Renal pelvis (tissue), 12 donors: ENCODE measurements at places on chromosomes 1 and 21. TPM values are rescaled to one million over a fixed set of nuclear protein-coding genes. Genes with fewer than 3 reads are reported as not detected.

DNA sequence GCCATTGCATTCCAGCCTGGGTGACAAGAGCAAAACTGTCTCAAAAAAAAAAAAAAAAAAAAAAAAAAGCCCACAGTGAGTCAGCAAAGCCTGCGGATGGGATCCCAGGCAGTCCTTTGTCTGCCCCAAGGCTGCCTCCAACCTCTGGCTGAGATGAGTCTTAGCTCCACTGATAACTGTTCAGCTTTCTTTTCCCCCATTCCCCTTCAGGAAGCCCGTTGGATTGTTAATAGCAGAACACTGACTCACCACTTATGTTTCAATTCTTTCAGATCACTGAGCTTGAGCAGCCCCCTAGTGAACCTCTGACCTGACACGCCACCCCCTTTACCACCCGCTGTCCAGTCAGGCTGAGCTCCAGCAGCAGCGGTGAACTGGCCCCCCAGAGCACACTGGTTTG, 57.5 kb downstream of the ERG start:
- no peak for DNase-seq

- no peak for DNase-seq
Observed at GRCh38 chr1:10761503-10762152, 34.8 kb downstream of the CASZ1 start.

DNA sequence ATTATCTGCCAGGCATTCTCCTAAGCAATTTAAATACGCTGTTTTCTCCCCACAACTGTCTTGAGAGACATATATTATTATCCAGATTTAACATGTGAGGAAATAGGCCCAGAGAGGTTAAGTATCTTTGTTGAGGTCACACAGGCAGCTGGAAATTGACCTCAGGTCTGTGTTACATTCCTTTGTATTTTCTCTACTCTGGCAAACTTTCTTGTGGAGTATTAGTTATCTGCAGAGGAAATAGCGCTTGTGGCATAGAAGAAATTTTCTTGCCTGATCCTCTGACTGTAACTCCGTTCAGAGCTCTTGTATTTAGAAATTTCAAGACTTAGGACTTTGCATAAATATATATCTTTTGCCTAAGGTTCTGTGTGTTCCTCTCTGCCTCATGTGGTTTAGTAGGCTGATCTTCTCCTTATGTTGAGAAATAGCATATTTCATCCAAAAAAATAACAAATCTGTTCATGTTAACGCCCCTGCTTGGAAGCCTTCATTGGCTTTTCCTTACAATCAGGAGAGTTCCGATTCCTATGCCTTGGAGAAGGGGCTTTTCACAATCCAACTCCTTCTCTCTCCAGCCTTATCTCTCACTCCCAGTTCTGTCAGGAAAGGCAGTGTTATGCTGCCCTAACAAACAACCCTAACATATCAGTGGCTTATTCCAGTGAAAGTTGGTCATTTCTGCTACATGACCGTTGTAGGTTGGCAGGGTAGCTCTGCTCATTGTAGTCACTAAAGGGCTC, 2.5 kb upstream of the JUN start:
- no peak for DNase-seq

- no peak for DNase-seq
Observed at GRCh38 chr1:82894635-82895034, 1093.9 kb downstream of the ADGRL2 start.

DNA sequence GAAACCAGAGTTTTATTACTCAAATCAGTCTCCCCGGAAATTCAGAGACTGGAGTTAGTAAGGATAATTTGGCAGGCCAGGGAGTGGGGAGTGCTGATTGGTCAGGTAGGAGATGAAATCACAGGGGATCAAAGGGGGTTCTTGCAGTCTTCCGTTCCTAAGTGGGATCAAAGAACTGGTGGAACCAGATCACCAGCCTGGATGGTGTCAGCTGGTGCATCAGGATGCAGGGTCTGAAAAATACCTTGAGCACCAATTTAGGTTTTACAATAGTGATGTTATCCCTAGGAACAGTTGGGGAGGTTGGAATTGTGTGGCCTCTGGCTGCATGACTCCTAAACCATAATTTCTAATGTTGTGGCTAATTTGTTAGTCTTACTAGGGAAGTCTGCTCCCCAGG, 1.4 kb upstream of the CD101 start:
- no peak for DNase-seq

DNA sequence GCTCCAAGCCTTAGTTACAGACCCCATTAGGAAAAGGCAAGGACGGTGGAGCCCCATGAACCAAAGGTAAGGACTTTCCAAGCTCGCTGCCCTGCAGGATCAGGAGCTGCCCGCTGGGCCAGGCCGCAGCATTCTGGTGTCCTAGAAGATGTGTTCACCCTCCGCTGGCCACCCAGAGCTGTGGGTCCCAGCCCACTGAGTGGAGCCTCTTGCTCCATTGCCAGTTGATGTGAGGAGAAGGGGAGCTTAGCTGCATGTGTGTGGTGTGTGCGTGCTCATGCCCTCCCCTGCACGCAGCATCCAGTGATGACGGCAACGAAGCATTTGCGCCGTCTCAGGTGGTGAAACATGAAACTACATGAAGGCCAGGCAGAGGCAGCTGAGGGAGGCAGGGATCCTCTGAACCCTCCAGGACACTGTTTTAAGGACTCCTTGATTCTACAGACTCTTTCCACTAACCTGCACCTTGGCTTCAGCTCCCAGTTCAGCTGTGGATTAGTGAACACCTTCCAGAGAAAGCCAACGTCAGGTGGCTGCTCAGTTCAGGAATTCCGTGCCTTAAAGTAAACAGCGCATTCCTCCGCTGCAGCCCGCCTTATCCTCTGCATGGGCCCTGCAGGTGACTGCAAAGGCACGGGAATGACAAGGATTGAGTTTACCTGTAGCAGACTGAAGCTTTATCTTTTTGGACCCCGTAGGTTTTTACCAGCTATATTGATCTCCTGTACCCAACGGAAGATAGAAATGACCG, 48.7 kb downstream of the SMYD2 start:
- peak; percentile 24 for DNase-seq

GRCh38 chr1:2468041-2468472, 8.0 kb upstream of the PLCH2 start:
- peak; percentile 75 for DNase-seq

GRCh38 chr1:161781995-161782394, 15.9 kb downstream of the ATF6 start:
- DNase-seq: no peak

DNA sequence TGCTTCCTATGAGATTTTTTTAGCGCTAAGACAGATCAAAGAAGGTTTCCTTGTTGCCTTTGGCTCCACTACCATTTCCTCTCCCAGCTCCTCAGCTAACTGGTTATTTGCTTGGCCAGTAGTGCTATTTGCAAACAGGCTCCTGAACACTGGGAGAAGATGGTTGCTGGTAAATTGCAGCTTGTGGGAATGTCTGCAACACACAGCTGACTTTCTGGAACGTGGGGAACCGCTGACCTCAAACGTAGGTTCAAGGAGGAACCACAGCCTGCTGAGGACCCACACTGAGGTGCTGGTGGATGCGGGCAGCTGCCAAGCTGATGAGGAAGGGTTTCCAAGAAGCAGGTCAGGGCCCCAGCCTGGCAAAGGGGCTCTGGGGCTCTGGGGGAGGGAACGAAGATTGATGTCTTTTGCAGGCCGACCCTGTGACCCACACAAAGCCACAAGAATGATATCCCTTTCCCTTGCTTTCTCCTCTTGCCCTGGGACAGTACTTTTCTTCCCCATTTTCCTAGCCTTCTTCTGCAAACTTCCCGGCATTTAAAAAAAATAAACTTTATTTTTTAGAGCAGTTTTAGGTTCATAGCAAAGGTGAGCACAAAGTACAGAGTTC, 24.8 kb downstream of the GNG4 start:
- peak; percentile 33 for DNase-seq

GRCh38 chr1:164648636-164649035, 89.7 kb downstream of the PBX1 start:
- no peak for DNase-seq

DNA sequence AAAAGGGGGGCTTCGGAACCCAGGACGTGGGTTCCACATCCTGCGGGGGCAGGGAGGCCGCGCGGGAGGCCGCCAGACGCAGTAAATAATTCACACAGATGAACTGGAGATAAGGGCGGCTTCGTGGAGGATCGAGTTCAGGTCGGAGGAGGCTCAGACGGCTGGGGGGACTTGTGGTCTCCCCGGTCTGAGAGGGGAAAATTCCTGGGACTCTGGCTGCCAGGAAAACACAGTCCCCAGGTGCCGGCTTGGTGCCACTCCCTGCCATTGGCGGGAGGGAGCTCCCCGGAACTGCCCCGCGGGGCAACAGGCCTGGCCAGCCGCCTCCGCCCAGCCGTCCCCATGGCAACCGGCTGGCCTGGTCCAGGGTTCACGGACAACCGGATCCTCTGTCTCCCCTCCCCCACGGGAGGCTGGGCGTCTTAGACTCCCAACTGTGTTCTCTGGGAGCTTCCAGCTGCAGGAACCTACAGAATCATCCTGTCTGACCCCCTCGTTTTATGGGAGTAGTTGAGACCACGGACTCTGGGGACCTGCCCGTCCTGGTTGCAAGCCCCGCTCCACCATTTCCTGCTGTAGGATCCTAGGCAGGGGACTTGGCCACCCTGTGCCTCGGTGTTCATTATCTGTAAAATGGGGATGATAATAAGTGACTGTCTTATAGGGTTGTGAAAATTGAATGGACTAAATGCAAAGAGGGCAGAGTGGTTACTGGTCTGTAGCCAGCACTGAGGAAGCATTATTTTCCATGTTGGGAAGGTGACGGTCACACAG, 9.6 kb downstream of the CAMK2N1 start:
- peak; percentile 79 for DNase-seq

DNA sequence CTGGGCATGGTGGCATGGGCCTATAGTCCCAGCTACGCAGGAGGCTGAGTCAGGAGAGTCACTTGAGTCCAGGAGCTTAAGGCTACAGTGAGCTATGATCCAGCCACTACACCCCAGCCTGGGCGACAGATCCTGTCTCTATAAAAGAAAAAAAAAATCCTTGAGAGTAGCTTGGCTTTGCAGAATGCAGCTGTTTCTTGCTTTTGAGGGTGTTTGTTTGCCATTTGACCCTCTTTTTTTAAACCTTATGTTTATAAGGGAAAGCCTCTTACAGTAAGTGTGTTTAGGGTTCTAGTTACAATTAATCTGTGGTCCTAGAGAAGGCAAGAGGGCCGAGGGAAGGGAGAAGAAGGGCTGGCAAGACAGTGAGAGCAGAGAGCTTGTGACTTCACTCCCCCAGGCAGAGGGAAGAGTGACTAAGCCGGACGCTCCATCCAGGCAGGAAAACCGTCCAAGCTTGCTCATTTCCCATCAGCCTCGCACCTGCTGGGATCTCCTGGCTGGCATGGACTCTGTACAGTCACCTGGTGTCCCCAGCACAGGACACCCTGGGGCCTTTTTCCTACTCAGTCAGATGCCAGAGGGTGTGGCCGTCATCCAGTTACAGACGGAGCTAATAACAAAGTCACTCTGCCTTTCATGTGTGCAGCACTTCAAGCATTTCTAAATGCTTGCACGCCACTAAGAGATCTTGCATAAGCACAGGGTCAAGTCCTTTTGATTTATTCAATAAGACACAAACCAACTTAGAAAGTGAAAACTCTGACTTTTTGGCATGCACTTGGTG, 55.5 kb upstream of the PSEN2 start:
- peak; percentile 44 for DNase-seq

DNA sequence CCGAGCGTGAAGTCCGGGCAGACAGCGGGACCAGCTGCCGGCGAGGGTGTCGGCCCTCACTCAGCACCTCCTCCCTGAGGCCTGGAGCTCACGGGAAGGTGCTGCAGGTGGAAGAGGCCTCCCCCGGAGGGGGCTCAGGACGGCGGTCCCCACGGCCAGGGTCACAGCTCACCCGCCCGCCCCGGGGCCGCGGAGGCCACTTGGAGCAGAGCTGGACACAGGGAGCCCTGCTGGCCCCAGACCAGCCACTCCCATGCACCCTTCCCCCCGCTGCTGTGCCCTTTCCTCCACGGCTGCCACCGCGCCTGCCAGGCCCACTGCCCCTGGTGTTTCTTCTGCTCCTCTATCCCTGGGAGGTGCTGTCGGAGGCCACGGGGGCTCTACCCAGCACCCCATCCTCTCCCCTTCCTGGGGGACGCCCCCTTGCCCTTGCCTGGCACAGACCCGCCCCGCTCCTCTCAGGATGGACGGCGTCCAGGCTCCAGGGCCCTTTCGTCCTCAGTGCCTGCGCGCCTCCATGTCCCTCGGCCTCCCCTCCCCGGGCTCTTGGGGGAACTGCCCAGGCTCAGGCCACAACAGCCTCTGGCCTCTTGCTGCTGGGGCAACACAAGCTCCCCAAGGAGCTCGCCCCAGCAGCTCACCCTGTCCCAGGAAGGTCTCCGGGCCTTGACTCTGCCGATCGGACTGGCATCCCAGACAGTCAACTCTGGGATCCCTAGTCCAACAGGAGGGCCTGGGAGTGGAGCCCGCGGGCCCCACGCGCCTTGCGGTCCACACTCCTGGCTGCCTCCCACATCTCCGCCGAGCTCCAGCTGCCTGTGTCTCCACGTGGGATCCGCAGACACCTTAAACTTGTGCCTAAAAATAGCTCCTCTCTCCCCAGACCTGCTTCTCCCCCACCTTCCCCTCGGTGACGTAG, 4.1 kb downstream of the TMEM240 start:
- DNase-seq: no peak

- DNase-seq: no peak
Observed at GRCh38 chr1:167627865-167628641, 2.0 kb upstream of the RCSD1 start.

- DNase-seq: no peak
Observed at GRCh38 chr1:92992054-92992453, 30.8 kb upstream of the DIPK1A start.

DNA sequence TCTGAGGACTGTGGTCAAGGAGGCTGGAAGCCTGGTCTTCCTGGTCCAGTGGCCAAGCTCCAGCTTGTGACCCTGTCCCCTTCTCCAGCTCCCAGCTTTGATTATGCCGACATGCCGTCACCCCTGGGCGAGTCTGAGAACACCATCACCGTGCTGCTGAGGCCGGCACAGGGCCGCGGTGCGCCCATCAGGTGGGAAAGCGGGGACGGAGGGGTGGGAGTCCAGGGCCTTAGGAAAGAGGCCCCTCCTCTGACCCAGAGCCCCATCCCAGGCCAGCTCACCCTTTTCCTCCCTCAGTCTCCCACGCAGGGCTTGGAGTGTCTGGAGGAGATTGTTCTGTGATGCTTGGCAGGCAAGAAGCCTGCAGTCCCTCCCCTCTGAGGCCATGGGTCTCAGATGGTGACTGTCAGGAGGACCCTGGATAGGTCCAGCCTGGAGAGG, 43.6 kb downstream of the PTPRU start:
- peak; percentile 22 for DNase-seq

- DNase-seq: no peak
Observed at GRCh38 chr1:56416495-56416894, 162.9 kb downstream of the PLPP3 start.

GRCh38 chr1:47813970-47814369, 183.2 kb downstream of the TRABD2B start:
- DNase-seq: no peak

GRCh38 chr1:207810606-207811295, 58.9 kb downstream of the CD46 start:
- DNase-seq: no peak

FALEC gene
- polyA plus RNA-seq: 0.52 TPM

KRTAP22-2 gene
- not detected for polyA plus RNA-seq

FCGR3A gene
- polyA plus RNA-seq: 1.8 TPM

CR1L gene
- polyA plus RNA-seq: 0.78 TPM

AGO1 gene
- 17.6 TPM for polyA plus RNA-seq

GUCA2A gene
- polyA plus RNA-seq: not detected

ARHGAP30 gene
- polyA plus RNA-seq: 2.8 TPM

DENND2C gene
- polyA plus RNA-seq: 4.9 TPM

ABL2 gene
- polyA plus RNA-seq: 8.3 TPM

PHF13 gene
- 28.2 TPM for polyA plus RNA-seq

SLC16A4 gene
- 117 TPM for polyA plus RNA-seq
